Stimulated activated CD8-positive, alpha-beta memory T cell treated with anti-CD3 and anti-CD28 coated beads, Interleukin-4, amount 100 ng/mL, for 24 hours (primary cell): ENCODE measurements at places on chromosomes 12 and 14.

GRCh38 chr12:43789941-43790340 is 16.2 kb downstream of the TWF1 start:
- no peak for DNase-seq

- DNase-seq, result no peak
Measured at GRCh38 chr12:11958221-11959091, 112.3 kb upstream of the BCL2L14 start.

DNA sequence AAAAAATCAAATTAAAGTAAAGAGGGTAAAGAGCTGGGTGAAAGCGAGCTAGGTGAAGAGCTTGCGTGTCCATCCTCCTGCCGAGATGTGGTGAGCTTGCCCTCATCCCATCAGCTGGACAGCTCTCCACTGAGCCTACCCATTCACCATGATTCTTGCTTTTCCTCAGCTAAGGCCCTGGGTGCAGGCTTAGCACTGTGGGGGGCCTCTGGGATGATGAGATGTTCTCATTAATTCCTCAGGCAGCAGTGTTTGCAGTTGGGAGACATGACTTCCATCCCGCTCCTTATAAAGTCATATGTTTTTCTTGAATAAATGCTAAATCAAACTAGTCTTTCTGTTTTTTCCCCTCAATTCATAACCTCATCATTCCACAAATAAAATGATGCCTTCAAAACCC is 18.0 kb downstream of the PHLDA1 start:
- DNase-seq, result no peak

- no peak for DNase-seq
Measured at GRCh38 chr12:509500-509899, 49.8 kb downstream of the B4GALNT3 start.

- no peak for DNase-seq
Measured at GRCh38 chr14:94962166-94962575, 192.3 kb upstream of the GSC start.

DNA sequence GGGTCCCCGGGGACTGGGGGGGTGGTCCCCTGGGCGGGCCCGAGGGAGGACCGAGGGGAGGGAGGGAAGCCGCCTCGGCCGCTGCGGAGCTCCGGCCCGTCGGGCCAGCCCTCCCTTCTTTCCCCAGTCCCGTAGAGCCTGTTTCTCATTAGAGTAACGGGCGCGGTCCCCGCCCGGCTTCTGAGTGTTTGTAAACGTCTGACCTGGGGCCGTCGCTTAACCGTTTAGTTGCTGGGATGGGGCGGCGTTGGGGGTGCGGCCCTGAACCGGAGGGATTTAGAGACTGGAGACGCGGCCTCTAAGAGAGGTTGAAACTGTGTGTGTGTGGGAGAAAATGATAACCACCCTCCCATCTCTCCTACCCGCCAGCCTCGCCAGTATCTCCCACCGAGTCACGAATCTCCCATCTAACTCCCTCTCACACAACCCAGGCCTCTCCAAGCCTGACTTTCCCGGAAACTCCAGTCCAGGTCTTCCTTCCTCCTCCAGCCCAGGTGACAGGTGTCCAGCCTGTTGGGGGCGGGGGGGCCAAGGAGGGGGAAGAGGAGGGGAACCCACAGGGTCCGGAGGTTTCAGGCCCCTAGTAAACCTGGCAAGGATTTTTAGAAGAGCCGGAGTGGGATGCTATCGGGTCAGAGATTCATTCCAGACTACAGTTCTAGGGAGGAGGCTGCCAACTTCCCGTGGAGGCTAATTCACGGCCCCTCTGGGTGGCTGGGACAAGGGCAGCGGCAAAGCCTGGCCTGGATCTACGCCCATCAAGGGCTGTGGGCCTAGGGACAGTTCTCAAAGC is 1.1 kb upstream of the NFATC4 start:
- no peak for DNase-seq

DNA sequence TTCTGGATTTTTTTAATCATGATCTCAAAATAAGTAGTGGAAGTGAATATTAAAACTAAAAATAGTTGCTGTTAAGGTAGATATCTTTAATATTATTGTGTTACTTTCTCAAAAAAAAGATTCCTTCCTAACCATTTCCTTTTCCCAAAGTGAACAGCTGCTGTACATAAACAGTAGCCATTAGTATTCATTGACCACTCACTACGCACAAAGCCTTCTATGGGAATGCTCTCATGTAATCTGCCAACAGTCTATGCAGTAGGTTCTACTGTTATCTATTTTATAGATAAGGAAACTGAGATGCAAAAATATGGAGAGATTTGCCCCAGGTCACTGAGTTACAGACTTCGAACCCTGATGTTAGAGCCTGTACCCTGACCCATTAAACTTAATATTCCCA is 32.1 kb downstream of the ZFP36L1 start:
- DNase-seq, result no peak

GRCh38 chr14:65318636-65319506 is 93.7 kb upstream of the FUT8 start:
- DNase-seq, result no peak

DNA sequence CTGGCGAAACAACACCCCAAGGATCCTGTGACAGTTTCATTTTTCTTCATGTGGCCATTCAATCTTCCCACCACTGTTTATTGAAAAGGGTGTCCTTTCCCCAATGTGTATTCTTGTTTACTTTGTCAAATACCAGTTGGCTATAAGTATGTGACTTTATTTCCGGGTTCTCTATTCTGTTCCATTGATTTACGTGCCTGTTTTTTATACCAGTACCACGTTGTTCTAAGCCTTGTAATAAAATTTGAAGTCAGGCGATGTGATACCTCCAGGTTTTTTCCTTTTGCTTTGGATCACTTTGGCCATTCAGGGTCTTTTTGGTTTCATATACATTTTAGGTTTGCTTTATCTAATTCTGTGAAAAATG is 9.1 kb upstream of the MGAT4C start:
- no peak for DNase-seq

DNA sequence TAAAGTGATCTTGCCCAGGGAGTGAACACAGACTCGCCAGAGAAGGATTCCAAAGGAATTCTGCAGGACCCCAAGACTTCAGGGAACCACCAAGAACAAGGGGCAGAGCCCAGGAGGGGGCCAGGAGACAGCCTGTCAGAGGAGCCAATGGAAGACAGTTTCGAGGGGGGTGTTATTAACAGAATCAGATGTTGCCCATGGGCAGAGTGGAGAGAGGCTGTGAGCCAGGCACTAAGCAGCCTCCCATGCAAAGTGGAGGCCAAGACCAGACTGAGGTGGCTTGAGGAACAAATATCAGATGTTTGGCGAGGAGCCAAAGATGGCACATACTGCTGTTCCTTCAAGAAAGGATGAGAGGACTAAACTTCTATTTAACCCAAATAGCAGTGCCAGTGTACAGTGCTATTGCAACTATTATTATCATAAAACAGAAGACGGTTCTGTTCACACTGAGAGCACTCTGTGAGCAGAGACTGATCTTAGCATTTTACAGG is 12.6 kb downstream of the APPL2 start:
- no peak for DNase-seq

DNA sequence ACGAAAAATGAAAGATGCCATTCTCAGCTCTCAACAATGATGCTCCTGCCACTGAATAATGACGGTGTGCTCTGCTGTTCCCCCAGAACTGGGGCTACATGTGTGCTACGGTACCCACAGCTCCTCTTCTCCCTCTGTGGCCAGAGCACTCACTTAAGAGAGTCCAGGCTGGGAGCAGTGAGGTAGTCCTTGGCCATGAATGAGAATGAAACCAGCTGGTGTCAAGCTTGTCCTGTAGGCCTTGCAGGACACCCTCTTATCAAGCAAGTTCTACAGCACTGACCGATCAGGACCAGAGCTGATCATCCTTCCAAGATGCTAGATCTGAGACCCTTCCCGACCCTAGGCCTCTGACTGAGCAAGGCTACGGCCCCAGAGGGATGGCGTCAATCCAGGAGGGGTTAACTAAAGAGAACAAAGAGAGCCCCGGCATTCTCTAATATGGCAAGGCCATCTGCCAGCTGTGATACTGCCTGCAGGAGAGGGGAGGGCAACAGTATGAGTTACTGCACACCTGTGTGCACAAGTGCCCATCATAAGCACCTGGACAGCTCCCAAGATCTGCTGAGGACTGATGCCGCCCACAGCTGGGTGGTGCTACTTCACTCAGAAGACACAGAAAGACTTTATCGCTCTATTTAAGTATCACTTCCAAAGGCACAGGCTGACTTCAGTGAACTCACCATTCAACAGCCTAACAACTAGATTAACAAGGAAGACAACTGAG is 30.5 kb downstream of the APPL2 start:
- no peak for DNase-seq

GRCh38 chr12:131894981-131895639 is 688 bp downstream of the ULK1 start:
- no peak for DNase-seq

DNA sequence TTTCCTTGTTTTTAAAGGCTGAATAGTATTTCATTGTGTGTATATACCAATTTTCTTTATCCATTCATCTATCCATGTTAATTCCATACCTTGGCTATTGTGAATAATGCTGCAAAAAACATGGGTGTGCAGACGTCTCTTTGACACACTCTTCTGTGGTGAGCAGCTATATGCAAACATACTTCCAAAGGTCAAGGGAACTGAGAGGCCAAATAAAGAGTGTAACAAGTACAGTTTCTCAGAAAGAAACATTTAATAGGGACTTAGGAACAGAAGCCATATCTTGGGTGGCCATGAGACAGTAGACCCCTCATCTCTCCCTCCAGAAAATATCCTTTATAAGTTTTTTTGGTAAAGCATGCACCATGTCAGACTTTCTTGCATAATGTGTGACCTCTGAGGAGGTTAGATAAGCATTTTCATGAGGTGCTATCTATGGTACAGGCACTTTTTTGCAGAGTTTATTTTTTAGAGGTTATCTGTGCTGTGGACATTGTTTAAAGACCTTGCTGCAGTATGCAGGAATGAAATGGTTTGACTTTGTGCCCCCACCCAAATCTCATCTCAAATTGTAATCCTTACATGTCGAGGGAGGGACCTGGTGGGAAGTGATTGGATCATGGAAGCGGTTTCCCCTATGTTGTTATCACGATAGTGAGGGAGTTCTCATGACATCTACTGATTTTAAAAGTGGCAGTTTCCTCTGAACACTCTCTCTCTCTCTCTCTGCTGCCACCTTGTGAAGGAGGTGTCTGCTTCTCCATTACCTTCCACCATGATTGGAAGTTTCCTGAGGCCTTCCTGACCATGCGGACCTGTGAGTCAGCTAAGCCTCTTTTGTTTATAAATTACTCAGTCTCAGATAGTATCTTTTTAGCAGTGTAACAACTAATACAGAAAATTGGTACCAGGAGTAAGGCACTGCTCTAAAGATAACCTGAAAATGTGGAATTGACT is 1202.3 kb downstream of the GALC start:
- no peak for DNase-seq

DNA sequence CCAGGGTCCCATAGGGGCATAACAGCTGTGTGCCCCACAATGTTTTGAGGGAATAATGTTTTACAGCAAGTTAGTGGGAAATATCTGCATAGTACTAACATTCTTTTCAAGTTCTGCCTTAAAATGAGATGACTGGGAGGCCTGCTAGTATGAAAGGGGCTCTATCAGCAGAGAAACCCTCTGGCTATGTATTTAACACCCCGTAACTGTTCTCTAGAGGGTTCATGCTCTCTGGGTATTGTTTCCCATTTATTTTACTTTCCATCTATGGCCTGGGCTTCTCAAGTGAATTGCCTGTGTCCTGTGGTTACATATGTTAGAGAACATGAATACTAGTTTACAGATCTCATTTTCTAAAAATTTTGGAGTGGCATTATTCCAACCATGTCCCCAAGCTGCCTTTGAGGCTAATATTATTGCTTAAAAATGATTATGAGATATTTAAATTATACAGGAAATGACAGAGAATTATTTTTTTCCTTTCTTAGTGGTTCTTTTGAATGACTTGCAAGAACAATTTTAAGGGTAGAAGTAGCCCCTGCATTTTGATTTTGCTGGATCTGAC is 37.5 kb downstream of the GNG2 start:
- no peak for DNase-seq

- no peak for DNase-seq
Measured at GRCh38 chr12:64352181-64352580, 38.4 kb downstream of the C12orf56 start.

DNA sequence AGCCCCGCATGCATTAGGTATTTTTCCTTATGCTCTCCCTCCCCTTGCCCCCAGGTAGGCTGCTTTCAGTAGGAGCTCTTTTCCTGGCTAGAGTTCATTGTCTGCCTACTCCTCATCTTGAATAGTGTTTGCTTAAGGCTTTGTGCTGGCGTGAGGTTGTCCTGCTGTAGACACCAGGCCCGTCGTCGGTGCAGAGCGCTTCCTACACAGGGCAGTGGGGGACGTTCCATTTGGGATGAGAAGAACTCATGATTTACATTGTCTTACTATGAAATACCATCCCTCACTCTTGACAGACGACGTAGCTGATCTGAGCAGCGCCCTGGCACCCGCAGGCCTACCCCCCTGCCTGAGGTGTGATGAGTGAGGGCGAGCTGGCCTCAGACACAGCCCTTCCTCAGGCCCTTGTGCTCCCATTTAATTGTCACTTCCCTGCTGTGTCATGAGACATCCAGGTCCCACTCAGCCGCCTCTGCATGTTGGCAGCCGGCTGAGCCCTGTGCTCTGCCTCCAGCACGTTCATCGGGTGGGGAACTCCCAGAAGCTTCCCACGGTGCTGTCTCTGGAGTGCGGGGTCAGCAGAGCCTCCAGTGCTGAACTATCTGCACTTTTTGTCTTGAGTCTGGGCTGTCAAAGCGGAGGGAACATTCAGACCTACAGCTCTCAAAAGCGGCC is 76.0 kb downstream of the WDR20 start:
- no peak for DNase-seq

DNA sequence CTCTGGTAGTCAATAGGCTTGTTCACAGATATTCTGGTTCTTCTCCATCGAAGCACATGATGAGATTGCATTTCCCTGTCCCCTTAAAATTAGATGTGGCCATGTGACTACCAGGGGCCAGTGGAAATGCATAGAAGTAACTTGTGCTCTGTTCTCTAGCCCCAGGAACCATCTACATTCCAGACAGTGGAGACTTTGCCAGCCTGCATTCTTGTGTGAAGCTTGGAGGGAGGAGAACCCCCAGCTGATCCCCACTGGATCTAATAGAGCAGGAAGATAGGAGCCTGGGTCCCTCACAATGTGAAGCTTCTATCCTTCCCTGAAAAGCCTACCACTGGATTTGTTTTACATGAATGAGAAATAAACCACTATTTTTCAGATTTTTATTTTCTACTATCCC is 130.1 kb downstream of the KITLG start:
- DNase-seq, result no peak

GRCh38 chr14:54126947-54127346 is 170.3 kb upstream of the BMP4 start:
- DNase-seq, result no peak

DNA sequence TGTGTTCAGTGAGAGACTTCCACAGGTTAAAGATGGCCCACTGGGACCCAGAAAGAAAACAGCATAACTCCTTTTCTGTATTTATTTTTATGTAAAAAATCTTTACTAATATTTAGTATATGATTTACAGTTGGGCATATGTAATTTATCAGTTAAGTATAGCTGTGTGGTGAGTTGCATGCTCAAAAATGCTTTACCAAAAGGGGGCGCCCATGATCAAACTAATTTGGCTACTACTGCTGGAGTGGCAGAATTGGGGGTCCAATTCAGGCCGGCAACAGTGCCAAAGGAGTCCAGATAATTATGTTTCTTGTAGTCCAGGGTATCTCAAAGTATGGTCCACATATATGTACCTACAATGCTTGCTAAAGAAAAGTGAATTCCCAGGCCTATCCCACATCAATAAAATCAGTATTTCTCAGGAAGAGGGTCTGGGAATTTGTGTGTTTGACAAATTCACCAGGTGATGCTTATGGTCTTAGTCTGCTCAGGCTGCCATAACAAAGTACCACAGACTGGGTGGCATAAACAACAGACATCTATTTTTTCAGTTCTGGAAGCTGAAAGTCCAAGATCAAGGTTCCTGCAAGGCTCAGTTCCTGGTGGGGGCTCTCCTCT is 152.0 kb downstream of the KTN1 start:
- DNase-seq, result peak; percentile 18
